NCI-H1436 treated with DMSO at 0.1 percent for 48 hours (cell line): ENCODE measurements at places on chromosomes 16 and 17.
A peak's percentile ranks its signal among the peaks of the same experiment; 100 is the strongest.

GRCh38 chr17:8463099-8463498, 27.4 kb downstream of the NDEL1 start:
- DNase-seq = no peak

GRCh38 chr17:54085020-54085419, 262.3 kb downstream of the KIF2B start:
- DNase-seq = no peak

GRCh38 chr17:75090871-75091854, 3.4 kb downstream of the SLC16A5 start:
- DNase-seq = no peak

- DNase-seq = no peak
These were observed 183.5 kb downstream of the XYLT1 start for GRCh38 chr16:17287166-17287800.

DNA sequence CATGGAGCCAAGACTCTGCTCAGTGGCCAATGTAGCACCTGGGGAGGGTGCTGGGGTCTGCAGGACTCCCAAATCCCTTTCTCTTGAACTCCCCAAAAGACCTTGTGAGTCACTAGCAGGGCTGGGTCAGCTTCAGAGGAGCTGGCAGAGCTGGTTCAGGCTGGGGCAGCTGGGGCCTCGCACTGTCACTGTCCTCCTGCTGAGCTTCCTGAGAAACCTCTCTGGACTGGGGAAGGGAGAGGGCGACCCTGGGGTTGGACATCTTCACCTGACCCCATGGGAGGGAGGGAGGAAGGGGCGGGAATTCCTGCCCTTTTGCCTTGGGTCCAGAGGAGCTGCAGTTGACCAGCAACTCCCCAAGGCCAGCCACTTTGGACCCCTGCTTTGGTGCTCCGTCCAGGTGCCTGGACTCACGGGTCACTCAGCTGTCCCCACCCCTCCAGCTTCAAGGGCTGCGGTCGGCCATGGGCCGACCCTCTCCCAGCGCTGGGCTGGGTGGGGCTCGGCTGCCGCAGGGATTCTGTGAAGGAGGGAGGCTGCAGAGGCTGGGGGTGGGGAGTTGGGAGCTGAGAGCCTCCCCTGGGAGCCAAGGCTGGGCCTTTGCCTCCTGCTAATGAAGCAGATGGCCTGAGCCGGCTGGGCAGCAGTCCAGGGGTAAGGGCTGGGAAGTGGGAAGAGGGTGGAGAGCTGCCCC, 9.2 kb downstream of the FMNL1 start:
- DNase-seq = no peak

- DNase-seq = peak; percentile 17
These were observed 87.8 kb upstream of the NOL11 start for GRCh38 chr17:67629971-67630320.

DNA sequence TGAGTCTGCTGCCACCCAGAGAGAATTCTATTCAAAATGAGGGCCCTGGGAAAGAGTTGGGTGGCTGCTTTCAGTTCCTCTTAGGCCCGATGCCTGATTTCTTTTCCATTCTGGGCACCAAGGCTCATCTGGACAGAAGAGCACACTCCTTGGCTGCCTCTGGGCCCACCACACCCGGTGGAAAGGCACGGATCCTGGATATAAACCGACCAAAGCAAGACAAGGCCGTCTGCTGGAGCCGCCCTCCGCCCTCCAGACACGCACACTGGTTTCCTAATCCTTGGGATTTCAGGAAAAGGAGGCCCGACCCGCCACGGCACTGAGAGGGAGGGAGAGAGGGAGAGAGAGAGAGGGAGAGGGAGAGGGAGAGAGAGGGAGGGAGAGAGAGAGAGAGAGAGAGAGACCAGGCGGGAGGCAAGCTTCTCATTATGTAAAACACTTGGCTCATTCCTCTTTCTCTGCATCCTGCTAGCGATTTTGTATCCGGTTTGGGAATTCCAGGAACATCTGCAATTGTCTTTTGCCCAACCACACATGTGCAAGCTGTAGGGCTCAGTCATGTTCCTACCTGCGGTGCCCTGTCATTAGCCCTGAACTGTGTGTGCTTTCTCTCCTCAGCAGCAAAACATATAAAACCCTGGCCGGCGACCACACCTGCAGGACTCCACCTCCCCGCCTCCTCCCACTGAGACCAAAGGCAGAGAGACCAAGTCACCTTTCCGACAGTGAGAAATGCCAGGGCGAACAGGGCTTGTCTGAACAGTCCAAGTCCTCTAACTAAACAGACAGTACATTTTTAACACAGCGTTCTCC, 347.2 kb downstream of the SOX9 start:
- DNase-seq = no peak

DNA sequence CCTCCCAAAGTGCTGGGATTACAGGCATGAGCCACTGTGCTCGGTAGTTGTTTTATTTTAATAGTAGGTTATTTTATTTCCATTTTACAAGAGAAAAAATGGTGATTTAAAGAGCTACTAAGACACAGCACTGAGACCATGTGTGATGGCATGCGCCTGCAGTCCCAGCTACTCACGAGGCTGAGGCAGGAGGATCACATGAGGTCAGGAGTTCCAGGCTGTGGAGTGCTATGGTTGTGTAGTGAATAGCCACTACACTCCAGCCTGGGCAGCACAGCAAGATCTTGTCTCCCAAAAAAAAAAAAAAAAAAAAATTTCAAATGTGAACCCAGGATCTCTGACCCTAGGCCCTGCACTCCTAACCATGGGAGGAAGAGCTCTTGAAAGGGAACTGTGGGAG, 3.7 kb downstream of the SERPINF1 start:
- no peak for DNase-seq

GRCh38 chr17:5950878-5951277, 119.3 kb upstream of the WSCD1 start:
- DNase-seq = no peak

DNA sequence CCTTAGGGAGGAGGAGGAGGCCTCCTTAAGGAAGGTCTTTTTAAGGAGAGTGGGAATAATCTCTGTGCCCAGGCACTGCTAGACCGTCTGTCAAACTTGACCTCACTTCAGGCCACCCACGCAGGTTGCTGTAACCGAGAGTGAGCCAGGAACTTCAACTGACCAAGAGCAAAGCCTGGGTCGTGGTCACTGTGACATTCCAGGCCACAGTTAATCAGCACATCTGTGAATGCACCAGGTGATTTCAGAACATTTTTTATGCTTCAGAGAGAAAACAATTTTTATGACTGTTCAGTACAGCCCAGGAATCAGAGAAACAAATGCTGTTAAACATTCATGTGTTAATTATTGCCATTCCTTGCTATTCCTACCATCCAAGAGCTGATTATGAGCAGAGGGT, 226.6 kb upstream of the ASIC2 start:
- no peak for DNase-seq

- no peak for DNase-seq
These were observed 268.1 kb upstream of the SDK2 start for GRCh38 chr17:73912373-73912746.

GRCh38 chr16:8179615-8180014, 410.7 kb downstream of the TMEM114 start:
- DNase-seq = no peak

DNA sequence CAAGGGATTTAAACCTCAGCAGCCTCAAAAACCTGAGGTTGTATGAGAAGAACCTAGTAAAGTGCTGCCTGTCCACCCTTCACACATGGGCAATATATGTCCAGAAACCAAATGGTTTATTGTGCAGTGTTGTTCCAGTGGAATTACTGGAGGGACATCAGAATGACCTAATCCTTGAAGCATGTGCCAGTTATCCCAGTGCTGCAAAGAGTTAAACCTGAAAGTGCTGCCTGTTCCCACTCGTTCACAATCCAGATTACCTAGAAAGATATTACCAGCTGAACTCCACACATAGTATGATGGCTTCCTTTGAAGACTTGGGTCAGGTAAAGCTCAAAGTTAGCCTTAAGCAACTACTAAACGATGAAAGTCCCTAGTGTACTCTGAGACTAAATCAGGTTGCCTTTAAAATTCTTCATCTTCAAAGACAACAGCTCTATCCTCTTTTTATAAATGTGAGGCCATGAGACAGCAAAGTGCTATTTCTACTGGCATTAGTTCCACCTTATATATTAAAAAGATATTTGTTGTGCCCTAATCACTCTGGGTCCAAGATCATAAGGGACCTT, 133.1 kb downstream of the SNX11 start:
- DNase-seq = no peak

DNA sequence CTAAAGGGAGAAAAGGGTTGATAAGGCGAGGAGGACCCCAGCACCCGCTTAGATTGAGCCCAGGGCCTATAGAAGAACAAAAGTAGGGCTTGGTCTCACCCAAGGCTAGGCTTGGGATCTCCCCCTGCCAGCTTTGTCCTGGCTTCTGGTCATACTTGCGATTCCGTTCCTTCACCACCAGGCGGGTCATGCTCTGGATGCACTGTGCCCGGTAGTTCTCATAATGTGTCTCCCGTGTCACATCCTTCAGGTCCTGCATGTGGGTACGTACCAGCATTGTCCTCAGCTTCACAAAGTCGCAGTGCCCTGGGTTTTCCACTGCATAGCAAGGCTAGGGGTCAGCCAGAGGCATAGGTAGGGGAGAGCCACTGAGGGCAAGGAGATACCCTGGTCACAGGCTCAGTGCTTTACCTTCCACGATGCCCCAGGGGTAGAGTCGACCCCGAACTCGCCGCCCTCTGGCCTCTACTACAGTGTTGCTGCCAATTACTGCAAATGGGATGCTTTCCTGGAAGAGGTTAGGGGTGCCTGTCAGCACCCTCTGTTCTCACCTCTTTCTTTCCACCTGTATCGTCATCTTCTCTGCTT, 6.5 kb upstream of the MTMR4 start:
- DNase-seq = no peak

- DNase-seq = no peak
These were observed 25.4 kb upstream of the GUCY2D start for GRCh38 chr17:7977039-7977438.

DNA sequence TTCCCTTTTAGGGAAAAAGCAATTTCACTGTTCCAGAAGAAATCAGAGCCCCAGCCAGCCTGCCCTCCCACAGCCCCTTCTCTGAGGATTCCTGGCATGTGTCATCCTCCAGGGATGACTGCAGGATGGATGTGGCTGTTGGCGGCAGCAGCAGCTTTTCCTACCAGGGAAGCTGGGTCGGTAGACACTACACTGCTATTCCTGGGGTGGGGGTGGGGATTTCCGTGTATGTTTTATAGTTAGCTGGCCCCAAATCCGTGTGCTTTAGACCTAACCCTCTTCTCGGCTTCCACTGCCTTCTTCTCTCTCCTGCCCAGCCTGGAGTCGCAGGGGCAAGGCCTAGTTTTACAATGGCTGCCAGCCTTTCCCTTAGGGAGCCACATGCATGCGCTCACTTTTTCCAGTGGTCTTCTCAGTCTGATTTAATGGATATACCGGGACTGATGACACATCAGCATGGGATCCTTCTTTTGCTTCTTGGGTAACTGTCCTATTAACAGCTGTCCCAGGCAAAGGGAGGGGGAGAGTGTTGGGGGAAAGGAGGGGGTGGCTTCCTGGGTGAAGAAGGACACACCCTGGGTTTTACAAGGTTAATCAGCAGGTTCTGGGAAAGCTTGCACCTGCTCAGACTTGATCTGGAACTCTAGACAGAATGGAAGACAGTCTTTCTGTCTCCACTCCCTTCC, 2.7 kb upstream of the NFE2L1 start:
- no peak for DNase-seq

DNA sequence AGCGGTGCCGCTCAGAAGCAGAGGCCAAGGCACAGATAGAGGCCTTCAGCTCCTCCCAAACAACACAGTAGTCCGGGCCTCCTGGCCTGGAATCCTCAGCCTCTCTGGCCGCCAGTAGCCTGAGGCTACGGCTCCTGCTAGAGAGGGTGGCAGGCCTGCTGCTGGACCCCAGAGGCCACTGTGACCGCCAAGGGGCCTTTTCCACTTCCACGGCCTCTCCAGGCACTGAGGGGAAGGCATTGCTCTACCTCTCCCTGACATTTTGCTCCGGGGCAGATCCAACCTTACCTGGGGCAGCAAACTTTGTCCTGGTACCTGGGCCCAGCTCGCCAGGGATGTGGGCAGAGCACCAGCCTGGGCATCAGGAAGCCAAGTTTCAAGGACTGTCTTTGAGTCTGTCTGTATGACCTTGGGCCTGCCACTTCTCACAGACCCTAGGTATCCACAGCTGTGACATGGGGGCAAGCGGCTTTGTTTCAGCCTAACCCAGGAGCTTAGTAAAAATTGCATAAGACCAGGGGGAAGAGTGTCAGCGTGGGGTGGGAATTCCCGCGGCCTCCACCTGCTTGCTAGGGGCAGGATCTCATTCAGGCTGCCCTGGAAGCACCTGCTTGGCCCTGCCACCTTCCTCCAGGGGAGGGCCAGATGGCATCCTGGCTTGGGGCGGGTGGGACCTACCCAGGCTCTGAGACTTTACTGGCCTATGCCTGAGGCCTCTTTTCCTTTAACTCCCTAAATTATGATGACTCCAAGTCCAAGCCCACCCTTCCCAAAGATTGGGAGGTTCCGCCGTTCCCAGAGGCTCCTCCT, 33.2 kb downstream of the ADGRG5 start:
- DNase-seq = no peak

DNA sequence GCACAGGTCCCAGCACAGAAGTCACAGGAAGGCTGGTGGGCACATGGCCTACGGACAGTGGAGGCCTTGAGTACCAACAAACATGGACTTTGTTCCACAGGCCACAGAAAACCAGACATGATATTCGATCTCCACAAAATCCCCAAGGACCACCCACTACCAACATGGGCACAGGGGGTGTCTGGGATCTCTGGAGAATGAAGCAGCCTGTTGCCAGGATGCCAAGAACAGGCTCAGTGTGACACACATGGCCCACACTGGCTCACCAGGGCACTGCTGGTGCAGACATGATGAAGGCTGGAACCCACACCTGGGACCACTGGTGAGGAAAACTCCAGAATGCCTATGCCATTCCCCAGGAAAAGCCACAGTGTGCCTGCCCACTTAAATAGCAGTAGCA, 120.2 kb downstream of the C16orf78 start:
- DNase-seq = no peak

DNA sequence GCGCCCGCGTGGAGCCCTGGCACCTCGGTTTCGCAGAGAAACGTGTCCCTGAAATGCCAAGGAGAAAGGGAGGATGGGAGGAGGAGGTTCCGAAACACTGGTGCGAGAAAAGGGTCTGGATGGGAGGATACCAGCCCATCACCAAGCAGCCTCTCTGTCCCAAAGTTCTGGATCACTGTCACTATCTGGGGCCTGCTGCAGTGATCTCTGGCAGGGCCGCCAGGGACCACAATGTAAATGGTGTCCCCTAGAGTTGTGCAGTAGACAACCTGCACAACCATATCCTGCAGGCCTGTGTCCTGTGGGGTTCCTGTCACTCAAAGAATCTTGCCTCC, 229.3 kb downstream of the C16orf78 start:
- DNase-seq = no peak

DNA sequence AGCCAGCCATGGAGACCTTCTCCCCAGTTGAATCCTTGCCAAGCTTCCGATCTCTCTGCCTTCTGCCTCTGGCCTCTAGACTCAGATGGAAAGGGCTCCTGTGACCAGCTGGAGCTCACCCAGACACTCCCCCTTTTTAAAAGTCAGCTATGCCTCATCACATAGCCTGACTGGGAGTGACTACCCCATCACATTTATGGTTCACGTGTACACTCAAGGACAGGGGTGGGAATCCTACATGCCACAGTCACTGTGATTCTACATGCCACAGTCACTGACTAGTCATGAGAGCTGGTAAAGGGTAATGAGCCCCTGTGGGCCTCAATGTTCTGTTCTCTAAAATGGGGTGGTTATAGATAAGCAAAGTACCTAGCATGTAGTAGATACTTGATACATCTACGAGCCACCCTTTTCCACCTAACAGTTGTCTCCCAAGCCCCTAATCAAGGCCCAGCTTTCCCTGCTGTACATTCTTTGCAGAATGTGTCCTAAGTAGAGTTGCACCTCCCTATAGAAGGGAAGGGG, 85.1 kb downstream of the RGS9 start:
- no peak for DNase-seq
